ENCODE measurements at places on chromosomes 11 and 22.

- DNase-seq: no peak
Observed at GRCh38 chr11:79626135-79627075, 185.6 kb upstream of the TENM4 start.

GRCh38 chr22:42881982-42882656 is 25.0 kb upstream of the ARFGAP3 start:
- DNase-seq: no peak

GRCh38 chr11:78783301-78783700 is 208.6 kb upstream of the NARS2 start:
- DNase-seq: no peak

DNA sequence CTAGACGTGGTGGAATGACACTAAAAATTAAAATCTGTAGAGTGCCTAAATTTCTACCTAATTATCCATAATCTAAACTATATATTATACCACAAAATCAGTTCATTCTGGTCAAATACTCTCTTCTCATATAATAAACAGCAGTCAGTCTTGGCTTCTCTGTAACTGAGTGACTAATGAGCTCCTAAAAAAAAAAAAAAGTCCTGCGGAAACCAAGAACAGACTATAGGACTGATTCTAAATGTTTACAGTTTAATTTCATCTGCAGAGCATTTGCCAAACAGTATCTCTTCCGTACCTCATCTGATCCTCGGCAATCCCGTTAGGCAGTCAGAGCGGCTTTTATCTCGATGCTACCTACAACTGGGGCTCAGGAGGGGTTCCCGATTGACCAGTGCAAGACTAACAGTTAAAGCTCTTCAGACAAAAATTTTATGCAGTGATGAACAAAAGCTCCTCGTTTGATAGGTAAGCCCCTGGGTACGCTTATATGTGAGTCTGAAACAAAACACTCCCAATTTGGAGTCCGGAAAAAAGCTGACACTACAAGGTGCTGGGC is 686 bp downstream of the KIF18A start:
- DNase-seq: peak; percentile 9

GRCh38 chr22:44365191-44365590 is 52.4 kb upstream of the SHISAL1 start:
- no peak for DNase-seq

DNA sequence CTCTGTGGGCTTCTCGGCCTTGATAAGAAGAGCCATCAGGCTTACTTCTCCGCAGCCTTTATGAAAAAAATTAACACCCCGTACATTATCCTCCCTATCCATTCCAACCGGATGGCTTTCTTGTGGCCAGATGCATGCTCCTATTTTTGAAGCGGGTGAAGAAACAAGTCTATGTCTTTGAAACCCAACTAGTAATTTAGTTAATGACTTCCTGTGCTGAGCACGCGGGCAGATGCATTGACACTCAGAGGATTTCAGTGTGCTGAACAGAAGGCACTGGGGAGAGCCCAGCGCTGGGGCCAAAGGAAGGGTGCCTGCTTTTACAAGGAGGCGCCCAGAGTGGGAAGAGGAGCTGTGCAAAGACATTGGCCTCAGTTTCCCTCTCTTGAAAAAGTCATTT is 53.3 kb downstream of the ARHGAP8 start:
- no peak for DNase-seq

DNA sequence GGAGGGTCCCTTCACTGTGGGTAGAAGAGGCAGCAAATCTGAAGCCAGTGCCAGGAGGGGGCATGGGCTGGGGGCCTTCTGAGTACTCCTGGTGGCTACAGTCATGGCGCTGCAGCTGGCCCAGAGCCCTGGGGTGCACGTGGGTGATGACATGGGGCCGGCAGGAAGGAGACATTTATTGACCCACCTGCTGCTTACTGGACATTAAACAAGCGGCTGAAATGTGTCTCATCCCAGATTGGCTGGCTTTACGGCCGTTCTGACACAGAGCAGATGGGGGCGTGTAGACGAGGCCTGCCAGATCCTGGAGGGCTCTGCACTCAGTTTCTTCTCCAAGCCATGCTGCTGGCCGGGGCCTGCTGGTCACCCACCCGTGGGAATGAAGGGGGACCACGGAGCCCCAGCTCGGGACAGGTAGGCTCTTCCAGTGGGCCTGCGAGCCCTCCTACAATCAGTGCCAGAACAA is 906.9 kb downstream of the BRD1 start:
- DNase-seq: no peak

DNA sequence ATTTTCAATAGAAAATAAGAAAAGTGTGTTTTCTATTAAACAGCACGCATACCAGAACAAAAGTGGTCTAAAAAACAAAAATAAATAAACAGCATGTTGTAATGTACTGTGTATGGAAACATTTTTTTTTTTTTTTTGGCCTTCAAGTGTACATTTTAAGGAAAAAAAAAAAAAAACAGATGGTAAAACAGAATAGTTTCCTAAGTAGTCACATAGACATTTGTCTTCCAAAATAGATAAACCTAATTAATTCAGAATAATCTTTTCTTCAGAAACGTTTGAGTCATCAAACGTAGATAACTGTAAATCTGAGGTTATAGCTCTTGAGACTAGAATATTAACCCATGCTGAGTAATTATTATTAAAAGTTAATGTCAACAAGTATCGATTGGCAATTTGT is 396 bp upstream of the CFAP300 start:
- no peak for DNase-seq

DNA sequence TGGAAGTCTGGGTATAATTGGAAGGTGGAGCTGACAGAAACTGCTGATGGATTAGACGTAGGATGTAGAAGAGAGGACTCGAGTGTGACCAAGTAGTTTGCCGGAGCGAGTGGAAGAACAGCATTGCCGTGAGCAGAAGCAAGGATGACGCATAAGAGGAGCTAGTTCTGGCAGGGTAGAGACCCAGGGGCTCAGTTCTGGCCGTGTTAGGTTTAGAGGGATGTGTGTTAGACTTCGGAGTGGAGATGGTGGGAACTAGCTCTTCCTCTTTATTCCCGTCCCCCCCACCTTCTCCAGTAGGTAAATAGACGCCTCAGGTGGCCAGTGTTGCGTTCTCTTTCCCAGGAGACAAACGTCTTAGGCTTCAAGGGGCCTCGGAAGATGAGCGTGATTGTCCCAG is 19.1 kb downstream of the TUB start:
- no peak for DNase-seq

- DNase-seq: no peak
Observed at GRCh38 chr11:65589444-65590239, 6.0 kb downstream of the KCNK7 start.

DNA sequence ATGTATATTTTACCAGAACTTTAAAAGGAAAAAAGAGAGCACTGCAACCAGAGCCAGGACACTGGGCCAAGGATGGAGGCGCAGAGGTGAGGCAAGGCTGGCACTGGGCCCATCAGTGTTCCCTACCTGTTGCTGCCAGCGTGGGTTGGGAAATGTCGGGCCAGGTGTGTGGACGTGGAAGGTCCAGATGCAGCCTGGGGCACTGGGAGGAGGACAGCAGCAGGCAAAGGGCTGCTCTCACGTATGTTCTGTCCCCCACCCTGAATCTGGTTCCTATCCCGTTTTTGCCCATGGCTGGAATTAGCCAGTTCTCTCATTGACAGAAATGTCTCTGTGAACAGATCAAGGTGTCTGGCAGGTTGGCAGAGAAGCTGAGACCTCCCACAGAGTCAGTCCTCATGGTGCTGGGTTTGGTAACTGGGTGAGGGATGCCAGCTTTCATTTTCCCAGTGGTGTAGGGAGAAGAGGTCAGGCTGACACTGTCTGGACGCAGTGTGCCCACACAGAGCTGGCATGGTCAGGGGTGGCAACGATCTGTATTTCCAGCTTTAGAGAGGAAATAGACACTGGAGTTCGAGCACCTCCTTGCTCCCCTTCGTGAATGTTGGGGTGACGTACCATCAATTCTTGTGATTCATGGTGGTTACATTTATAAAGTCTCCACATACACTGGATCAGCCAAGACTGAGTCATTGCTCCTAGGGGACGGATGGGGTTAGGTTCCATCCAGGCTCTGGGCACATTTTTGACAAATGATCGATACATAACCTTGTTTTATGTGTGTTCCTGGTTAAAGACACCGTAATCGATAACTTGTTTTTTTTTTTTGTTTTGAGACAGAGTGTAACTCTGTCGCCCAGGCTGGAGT is 4.3 kb upstream of the PNPLA3 start:
- DNase-seq: no peak

DNA sequence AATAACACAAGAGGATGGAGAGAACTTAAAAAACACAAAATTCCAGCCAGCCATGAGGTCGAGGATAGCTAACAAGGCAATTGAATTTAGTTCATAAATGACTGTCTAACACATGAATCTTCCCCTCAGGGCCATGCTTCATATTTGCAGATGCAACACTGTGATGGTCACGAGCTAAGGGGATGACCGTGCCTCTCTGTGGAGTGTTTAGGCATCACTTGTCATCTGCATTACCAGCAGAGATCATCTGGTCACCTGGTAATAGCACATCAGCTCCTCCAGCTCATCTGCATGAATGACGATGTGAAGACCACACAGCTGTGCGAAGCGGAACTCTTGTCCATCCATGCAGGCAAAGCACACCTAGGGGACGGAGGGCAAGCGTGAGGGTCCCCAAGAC is 20.9 kb upstream of the SLC25A1 start:
- DNase-seq: no peak

GRCh38 chr22:26302726-26303125 is 126.3 kb upstream of the ASPHD2 start:
- no peak for DNase-seq

DNA sequence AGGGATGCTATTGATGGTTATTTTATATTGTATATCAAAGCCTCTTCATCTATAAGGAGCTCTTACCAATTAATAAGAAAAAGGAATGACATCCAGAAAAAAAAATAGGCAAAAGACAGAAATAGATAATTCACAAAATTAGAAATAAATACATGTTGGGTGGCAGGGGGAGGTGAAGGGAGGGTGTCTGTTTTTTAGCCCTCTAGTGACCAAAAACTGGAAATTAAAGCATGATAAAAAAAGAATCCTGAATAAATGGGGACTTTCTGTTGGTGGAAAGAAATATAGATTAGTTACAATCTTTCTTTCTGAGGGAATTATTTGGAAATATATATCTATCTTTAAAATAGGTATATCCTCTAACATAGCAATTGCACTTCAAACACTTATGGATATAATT is 42.0 kb upstream of the TTC36 start:
- DNase-seq: no peak

DNA sequence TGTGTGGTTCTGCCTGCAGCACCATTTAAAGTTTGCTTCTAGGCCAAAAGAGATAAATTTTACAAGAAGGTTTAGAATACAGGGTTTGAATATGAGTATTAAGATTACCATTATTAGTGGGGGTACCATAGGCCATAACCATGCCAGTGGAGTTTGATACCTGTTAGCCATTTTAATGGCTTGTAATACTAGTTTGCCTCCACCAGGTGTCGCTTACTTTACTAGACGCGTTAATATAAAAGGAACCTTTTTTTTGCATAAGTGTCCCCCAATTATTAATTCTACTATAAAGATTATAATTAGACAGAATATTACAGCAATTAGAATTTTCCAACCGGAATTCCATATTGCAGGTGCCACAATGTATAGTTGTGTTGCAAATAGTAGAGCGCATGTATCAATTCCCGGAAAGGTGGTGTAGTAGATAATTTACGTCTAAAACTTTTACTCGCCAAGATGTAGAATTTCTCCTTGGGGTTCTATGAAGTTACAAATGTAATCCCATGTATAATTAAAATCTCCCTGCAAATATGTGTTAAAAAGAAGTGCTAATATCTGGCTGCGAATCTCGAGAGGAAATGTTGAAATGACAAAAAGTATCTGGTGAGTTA is 16.1 kb downstream of the MS4A6E start:
- no peak for DNase-seq

DNA sequence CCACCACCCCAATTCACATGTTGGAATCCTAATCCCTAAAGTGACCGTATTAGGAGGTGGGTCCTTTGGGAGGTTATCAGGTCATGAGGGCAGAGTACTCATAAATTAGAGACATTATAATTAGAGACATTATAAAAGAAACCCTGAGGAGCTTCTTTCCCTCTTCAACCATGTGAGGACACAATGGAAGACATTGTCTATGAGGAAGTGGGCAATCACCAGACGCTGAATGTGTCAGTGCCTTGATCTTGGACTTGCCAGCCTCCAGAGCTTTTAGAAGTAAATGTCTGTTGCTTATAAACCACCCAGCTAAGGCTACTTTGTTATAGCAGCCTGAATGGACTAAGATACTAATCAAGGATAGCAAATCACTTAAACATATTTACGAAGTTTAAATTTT is 14.8 kb downstream of the GAB2 start:
- no peak for DNase-seq
